ENCODE measurements at places on chromosomes 3 and 15.

DNA sequence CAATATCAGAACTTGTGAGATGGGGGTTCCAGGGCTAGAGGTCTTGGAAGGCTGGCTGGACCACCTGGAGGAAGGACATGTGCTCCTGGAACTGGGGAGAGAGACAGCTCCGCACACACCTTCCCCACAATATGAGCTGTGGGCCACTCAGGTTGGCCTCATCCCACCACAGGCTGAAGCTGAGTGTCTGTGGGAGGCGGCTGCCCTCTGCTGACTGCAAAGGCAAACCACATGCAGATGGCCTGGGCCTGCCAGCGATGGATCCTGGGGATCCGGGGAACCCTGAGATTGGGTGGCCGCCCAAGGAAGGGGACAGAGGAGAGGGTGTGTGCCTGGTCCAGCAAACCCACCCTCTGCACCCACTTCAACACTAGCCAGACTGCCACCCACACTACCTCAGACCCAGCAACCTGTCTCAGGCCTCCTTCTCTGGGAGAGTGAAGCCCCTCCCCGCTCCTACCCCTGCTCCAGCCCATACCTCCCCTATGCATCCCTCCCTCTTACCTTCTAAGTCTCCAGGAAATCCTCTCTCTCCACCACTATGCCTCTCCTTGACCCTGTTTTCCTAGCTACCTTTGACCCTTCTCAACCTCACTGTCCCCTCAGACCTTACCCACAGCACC is 44.8 kb downstream of the CYP11A1 start:
- peak; percentile 27 for DNase-seq

DNA sequence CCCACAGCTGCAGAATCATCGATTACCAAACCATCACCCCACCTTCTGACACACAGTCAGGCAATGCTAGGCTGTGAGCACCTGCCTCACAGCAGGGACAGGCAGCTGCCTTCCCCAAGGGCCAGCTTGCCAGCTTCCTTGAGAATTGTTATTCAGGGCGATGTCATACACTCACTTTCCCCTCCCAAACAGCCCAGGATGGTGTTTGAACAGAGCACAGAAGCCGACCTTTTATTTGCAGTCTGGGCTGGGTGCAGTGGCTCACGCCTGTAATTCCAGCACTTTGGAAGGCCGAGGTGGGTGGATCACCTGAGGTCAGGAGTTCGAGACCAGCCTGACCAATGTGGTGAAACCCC is 84.5 kb upstream of the HERC1 start:
- no peak for DNase-seq

- no peak for DNase-seq
Measured at GRCh38 chr15:29129926-29130325, 139.7 kb downstream of the NSMCE3 start.

- no peak for DNase-seq
Measured at GRCh38 chr3:108448593-108448992, 61.8 kb downstream of the MYH15 start.

Data from activated CD4-positive, alpha-beta T cell treated with anti-CD3 and anti-CD28 coated beads for 24 hours (primary cell).